CD4-positive, alpha-beta T cell treated with Interleukin-4 for 1 hour (primary cell): ENCODE measurements at places on chromosomes 13 and 19.

GRCh38 chr13:113207460-113207859 is 1.0 kb downstream of the PCID2 start:
- DNase-seq: no peak

- DNase-seq: no peak
These were observed 267.8 kb downstream of the FGF9 start for GRCh38 chr13:21938636-21939035.

GRCh38 chr13:97352815-97353214 is 81.2 kb upstream of the RAP2A start:
- DNase-seq: no peak

GRCh38 chr13:112718318-112718717 is 28.5 kb downstream of the ATP11A start:
- DNase-seq: no peak

GRCh38 chr19:16457195-16457953 is 14.4 kb downstream of the EPS15L1 start:
- no peak for DNase-seq

DNA sequence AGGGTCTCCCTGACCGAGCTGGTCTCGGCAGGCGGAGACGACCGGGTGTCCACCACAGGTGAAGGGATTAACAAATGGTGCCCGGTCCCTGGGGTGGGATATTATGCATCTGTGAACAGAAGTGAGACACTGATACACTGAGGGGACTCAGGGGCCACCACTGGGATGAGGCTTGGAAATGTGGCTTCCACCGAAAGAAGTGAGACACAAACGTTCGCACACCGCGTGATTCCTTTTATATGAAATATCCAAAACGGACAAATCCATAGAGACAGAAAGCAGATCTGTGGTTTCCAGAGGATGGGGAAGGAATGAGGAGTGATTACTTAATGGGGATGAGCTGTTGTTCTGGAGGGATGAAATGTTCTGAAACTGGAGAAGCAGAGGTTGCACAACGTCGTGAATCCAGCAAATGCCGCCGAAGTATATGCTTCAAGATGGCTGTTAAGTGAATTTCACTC is 47.5 kb downstream of the C13orf46 start:
- DNase-seq: no peak

- no peak for DNase-seq
These were observed 217.5 kb downstream of the ABCC4 start for GRCh38 chr13:95083758-95084157.

GRCh38 chr13:45339867-45340266 is 1.1 kb downstream of the TPT1 start:
- DNase-seq: no peak

GRCh38 chr19:54387991-54388801 is 23.5 kb upstream of the LAIR1 start:
- DNase-seq: peak; percentile 41

DNA sequence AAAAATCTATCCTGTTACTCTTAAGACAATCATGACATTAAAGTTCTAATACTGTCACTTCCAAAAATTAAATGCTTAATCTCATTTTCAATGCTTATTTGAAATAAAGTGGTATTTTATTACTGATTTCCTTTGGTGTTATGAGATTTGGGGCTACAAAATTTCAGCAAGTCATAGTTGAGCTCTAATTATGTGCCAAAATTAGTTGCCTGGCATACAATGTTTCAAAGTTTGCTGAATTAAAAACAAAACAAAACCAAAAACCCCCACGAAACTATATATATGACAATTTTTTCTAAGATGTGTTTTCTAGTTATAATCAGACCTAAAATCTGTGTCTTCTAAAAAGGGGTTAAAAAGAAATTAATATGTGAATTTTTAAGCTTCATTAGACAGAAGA is 62.2 kb downstream of the KCNRG start:
- no peak for DNase-seq

GRCh38 chr13:22110368-22110767 is 439.5 kb downstream of the FGF9 start:
- no peak for DNase-seq

DNA sequence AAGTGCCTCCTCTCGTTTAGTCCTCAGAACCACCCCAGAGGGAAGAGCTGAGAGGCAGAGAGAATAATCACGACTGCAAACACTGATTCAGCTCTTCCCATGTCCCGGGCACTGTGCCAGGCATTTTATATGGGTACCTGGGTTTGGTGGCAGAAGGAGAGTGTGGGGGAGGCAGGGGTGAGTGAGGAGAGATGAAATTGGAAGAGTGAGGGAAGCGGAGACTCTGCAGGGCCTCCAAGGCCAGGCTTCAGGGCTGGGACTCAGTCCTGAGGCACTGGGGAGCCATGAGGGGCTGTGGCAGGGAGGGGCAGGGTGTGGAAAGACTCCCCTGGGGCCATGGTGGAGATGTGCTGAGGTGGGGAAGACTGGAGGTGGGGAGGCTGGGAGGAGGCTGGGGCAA is 8.7 kb downstream of the SYNGR4 start:
- DNase-seq: no peak

DNA sequence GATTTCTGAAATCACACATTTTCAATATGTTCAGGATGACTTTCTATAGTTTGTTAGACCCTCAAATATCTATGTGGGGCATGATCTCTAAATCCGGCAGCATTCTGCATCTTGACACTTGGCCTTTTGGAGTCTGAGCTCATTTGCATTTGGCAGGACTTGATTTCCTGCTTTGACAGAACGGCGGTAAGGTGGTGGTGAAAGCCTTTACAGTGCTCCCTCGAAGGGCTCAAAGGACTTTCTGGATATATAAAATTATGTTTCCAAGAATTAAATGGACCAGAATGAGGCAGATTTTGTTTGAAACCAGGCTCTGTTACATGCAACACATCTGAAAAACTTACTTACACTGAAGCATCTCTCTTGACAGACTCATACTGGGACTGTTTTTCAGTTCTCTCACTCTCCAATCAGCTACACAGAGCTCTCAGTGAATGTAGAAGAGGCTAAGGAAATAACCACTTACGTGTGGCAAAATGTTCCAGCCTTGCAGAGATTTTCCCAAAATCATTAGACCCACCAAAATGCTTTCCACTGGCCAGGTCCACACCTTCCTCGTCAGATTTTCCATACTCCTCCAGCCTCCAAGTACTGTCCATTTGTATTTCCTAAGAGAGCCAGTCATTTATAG is 207.2 kb downstream of the SPRY2 start:
- no peak for DNase-seq
